Brain (organoid and tissue), 16 donors: ENCODE measurements at places on chromosomes 7 and 10.

DNA sequence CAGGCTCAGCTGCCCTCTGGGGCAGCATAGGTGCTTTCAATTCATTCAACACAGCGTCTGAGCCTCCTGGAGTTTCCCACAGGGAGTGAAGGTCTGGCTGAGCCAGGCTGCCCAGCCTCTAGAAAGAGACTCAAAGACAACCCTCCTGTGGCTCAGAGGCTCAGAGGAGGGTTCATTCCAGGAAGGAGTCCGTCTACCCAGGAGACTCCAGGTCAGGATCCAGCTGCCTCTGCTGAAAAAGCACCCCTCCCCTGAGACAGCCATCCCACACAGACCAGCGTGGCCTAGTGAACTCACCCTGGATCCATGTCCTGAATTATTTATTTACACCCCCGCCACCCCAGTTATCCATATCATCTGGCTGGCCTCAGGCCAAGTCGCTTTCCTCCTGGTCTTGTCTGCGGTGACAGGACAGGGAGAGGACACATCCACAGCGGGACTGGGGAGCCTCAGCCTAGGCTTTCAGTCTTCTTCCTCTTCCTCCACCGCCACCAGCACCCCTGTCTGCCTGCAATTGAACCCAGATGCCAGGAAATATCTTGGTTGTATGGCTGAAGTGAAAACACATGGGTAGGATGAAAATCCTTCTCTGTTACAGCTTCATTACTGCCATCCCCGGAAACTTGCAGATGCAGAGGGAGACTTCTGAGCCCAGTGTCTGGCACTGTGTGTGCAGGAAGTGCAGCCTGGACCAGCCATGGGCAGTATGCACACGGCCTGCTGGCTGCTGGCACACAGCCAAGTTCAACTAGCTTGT lies 44.0 kb upstream of the COL13A1 start:
- DNase-seq = peak; percentile 52

- no peak for DNase-seq
Measured at GRCh38 chr10:16934461-16934860, 117.2 kb upstream of the RSU1 start.

DNA sequence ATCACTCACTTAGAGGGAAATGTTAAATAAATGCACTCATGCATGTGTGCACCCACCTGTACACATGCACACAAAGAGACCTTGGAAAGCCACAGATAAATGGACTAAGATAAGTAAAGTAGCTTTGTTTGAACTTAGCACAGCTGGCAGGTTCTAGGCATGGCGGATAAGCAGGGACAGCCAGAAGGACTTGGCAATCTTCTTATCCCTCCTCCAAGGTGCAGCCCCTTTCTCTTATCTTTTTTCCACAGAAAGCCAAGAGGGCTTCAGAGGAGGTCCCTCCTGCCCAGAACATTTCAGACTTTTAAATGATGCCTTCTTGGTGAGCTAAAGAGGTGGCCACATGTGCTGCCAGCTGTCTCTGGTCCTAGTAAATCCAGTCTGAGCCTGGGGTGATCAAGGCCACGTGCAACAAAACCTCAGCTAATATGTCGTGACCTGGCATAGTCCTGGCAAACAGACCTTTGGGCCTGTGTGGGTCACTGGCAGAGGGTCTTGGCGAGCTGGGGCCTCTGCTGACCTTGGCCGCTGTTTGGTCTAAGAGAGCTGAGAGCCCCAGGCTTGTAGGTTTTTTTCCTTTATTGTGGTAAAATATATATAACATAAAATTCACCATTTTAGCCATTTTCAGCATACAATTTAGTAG lies 43.2 kb upstream of the SLC35B4 start:
- DNase-seq = no peak

GRCh38 chr7:50276483-50276882 lies 28.0 kb upstream of the IKZF1 start:
- DNase-seq = no peak

- peak; percentile 19 for DNase-seq
Measured at GRCh38 chr7:88431882-88432281, 125.2 kb upstream of the STEAP4 start.

DNA sequence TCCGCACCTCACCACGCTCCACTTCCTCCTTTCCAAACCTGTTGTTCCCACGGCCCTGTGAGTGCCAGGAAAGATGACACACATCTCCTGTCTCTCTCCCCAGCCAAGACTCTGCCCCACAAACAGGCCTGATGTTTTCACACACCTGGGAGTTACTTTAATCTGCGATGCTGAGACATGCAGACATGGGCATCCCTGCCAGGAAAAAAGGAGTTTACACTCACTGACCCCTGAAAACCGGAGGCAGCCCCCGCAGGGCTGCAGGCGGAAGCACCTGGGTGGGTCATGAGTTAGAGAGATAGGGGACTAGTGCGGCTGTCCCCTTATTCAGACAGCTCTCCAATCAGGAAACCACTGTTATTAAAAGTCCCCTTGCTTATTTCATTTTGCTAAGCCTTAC lies 106.4 kb upstream of the CARD11 start:
- no peak for DNase-seq

DNA sequence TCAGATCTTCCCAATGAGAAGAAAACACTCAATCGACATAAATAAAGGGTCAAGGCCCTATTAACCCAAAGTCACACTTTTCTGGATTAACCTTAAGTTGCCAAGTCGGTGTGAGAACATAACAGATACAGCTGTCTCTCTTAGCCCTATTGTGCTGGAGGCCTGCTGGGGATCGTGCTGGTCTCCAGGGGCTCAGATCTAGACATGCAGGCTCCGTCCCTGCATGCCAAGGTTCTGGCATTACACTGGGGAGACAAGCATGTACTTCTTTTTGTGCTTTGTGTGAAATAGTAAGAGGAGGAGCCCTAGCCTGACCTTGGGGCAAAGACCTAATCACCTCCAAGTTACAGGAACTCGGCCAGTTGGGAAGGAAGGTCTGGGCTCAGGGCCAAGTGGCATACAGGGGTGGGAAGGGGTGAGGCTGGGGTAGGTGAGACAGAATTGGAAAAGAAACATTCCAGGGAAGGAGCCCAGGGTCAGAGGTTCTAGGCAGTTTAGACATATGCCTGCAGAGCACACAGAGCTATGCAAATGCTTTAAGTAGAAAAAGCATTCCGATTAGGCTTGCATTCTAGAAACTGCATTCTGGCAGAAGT lies 216.4 kb downstream of the HECW1 start:
- DNase-seq = no peak

GRCh38 chr7:105935250-105935649 lies 27.8 kb upstream of the CDHR3 start:
- DNase-seq = no peak

- DNase-seq = no peak
Measured at GRCh38 chr7:2166625-2167280, 66.0 kb downstream of the MAD1L1 start.

DNA sequence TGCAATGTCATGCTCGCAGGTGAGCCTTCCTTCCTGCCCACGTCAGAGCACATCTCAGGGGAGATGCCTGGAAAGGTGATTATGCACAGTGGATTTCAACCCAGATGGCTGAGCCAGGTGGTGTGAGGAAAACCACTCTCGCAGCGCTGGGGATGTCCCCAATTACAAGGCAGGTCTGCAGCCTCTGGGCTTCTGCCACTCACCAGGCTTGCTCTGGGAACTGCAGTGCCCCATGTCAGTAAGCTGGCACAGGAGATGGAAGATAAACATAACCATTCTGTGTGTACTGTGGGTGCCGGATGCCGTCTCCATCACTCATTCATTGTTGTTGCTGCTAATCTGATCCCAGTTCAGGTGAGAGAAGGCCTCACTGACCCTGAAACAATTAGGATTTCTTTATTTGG lies 222.9 kb upstream of the PITRM1 start:
- DNase-seq = peak; percentile 49

DNA sequence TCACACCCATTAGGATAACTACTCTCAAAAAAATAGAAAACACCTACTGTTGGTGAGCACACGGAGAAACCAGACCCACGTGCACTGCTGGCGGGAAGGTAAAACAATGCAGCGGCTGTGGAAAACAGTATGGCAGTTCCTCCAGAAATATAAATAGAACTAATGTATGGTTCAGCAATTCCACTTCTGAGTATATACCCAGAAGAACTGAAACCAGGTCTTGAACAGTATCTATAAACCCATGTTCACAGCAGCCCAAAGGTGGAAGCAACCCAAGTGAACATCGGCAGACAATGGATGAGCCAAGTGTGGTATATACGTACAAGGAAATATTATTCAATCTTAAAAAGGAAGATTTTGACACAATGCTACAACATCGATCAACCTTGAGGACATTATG lies 164.7 kb downstream of the ZMYND11 start:
- no peak for DNase-seq

DNA sequence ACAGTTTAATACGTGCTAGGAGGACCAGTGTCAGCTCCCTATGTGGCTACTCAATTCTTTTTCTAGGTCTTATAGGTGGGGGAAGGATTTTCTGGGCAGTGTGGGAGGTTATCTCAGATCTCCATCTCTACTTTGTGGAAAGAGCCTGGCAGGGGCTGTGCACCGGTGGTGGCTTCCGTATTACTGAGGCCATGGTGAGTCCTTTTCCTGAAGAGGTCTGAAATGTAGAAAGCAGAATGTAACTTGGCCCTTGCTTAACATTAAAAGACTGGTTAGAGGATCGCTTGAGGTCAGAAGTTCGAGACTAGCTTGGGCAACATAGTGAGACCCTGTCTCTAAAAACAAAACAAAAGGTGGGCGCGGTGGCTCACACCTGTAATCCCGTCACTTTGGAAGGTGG lies 2.7 kb upstream of the TPST1 start:
- no peak for DNase-seq

GRCh38 chr10:12508165-12508564 lies 158.8 kb downstream of the CAMK1D start:
- DNase-seq = no peak

GRCh38 chr7:41777894-41778596 lies 75.2 kb upstream of the INHBA start:
- DNase-seq = no peak

DNA sequence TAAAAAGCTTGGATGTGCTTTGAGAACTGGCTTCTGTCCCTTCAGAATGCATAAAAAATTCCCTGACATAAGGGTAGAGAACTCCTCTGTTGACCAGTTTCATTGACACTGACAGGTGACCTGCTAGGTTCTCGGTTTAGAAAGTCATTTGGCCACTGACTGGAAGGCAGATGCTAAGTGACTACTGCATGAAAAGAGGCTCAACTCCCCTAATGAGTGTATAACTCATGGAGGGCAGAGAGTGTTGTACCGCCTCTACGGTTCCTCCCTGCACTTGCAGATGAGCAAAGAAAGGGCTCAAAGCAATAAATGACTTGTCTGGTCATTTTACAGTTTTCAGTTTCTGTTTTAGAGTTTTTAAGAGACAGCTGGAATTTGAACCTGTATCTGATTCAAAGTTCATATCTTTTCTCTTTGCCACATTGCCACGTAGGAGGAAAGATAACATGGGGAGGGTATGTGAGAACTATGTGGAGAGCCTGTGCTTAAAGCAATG lies 2.9 kb upstream of the FGL2 start:
- DNase-seq = no peak

DNA sequence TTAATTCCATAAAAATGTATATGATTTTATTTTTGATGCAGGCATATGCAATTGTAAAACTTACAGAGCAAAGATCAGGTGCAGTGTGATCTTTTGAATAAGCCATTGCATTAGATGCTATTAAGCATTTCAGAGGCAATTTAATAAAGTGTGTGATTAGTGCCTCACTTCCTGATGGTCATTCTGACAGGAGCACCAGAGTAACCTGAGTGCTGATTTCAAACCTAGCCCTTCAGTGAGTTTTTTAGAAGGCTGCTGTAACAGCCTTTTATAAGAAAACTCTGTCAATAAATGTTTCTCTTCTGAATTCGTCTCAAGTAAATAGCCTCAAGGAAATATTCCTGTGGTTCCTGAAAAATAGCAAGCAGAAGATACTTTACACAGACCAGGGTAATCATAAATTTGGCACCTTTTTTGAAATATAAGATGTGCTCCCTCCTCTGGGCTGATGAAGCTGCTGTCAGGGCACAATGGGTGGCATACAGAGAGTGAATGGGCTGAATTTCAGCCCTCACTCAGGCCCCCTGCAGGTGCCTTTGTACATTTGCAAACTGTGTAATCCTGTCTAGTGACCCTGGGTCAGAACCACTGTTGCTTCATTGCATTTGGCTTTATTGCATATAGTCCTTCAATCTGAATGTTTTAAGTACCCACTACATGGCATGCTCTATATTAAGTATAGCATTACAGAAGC lies 193.7 kb upstream of the CSTF2T start:
- DNase-seq = no peak

DNA sequence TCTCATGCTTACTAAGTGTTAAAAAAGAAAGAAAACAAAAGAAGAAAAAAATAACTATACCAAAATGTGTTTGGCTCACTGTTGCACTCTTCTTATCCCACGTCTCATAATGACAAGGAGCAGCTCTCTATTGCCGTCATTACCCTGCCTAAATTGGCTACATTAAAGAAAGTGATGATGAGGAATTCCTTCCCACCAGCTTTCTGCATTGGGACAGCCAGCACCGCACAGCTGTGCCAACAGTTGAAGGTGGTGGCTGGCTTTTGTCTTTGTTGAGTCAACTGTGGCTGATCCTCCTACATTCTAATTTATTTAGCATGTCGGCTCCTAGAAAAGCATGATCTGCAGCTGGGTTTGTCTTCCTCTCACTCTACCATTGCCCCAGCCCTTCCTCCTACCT lies 751.8 kb downstream of the KCNMA1 start:
- DNase-seq = peak; percentile 28

DNA sequence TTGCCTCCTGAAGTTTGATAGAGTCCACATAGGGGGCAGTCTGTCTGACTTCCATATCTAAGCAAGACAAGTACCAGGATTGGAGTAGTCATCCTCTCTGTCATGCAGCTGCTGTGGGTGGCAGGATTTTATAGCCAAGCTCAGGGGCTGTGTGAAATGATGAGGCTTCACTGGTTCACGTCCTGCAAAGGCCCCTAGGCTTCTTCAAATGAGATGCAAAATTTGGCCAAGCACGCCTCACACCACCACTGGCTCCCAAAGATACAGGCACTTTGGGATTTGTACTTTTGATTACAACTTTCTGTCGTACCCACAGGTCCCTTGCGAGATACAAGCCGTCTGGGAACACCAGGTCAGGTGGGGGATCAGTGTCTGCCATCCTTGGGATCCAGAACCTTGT lies 67.1 kb downstream of the WDFY4 start:
- no peak for DNase-seq

GRCh38 chr10:95333997-95334804 lies 43.4 kb upstream of the PDLIM1 start:
- no peak for DNase-seq

DNA sequence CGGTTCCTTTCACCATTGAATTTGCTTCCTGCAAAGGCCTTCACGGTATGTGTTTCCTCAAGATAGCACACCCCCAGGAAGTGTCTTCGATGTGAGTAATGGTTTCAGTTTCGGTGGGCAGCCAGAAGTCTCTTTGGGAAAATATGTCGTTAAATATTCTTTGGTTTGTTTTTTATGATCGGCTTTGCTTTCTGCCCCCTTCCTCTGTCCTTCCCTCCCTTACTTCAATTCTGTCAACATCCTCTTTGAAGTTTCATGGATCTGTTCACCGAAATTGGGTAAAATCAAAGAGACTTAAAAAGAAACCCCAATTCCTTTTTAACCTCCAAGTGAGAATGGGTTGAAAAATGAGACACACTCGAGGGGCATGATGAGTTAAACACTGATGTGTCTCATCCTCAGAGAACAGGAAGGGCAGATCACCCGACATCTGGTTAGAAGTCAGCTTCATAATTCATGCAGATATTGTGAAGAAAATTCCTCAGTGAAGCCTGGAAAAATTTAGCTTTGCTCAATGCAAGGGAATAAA lies 170.8 kb upstream of the HABP2 start:
- DNase-seq = no peak

- no peak for DNase-seq
Measured at GRCh38 chr7:44074349-44074695, 8.0 kb downstream of the POLM start.
